ELR (cell line): ENCODE measurements at places on chromosomes 5 and 9.

DNA sequence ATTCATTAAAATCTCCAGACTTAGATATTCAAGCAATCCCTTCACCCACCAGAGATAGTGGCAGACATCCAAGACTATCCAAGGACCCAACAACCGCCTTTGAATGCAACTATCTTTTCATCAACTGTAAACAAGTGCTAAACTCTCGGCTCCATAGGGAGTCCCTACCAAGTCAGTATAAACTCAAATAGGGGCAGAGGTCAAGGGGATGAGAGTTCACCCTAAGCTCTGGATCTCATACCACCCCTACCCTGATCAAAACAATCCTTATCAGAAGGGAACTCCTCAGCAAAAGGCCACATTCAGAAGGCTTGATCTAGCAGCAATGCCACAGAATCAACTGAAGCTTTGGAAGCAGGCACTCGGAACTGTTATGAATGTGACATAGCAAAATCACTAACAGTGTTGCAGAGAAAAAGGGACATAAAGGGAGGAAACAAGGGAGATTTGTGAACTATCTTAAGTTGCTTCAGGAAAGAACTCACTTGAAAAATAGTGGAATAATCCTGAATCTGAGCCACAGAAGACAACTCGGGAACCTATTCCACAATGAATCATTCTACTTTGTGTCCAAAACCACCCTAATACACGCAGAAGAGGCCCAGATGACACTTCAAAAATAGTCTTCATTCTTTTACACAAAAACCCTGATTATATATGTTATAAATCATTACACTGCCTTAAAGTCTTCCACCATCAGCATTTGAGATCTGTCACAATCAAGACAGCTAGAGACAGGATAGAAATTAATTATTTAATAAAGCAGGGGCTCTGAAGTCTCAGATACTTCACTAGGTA is 49.8 kb downstream of the NR6A1 start:
- DNase-seq = peak; percentile 63

DNA sequence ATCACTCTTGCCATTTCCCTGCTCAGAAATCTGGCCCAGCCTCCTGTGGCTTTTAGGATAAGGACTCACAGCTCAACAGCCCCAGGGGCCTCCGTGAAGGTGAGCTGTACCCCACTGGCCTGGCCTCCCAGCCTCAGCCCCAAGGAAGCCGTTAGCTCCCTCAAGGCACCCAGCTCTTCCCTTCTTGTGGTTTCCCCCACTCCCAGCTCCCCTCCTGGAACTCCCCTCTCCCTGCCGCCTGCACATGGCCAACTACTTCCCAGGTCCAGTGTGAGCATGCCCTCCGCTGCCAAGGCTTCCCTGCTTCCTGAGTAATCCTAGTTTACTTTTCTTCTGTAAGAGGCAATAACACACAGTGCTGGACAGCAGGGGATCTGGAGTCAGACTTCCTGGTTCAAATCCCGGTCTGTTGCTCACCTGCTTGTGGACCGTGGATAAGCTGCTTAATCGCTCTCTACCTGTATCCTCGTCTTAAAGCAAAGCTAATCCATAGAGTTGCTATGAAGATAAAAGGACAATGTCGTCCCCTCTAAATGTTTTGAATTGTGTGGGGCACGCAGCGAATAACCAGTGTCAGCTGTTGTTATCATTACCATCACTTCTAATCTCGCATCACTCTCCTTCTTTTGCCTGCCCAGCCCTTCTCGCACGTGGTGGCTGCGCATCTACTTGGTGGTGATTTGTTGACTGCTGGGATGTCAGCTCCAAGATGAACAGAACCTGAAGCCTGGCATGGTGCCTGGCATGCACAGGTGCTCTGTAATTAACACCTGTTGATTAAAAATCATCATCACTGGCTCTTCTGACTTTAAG is 86.6 kb downstream of the C5orf15 start:
- DNase-seq = no peak

- DNase-seq = no peak
Observed at GRCh38 chr9:13674926-13675637, 395.6 kb upstream of the MPDZ start.

DNA sequence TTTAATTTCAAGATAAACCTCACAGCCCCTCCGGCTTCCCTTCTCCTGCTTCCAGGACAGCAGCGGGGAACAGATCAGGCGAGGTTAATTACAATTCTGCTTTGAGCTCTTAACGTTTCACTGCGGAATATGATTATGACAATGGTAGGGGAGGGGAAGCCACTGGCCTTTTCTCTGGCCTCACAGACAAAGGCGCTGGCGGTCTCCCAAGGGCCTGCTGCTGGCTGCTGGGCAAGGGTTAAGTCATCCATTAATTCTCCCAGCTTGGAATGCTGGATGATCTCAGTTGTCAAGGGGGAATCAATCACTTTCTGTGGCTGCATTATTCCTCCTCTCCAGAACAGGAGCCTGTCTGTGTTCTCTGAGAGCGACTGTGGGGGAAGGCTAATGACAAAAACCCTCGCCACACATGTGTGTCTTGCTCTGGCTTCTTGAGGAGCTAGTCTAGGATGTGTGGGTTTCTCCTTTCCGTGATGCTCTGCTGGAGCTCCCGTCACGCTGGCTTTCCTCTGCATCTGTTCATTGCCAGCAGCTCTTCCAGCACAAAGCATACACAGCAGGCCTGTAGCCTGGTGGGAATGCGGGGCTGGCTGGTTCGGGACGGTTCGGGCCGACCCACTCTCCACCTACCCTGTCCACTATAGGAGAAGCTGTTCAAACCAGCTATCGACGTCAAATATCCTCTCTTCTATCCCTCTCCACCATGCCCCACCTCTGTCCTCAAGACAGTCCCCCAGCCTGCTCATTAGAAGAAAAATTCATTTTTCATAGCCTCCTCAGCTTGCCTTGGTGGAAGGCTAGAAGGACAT is 82.8 kb downstream of the DCP2 start:
- DNase-seq = no peak

DNA sequence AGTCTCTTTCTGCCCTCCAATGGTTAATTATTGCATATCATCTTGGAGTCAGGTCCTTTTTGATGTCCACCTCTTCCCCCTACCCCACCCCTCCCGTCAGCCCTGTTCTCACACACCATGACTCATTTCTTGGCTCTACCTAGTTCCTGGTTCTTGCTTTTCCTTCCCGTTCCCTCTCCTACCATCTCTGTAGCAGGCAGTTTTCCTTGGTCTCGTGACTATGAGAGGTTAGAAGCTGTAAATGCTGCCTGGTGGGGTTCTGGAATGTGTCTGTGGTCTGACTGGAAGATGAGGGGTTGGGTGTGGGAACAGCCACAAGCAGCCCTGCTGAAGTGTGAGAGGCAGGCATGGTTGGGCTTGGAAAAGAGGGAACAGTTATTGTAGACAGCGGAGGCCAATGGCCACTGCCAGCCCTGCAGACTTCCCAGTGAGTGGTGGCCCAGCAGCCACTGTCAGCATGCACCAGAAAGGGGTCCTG is 18.2 kb downstream of the SLC22A5 start:
- peak; percentile 99 for DNase-seq

DNA sequence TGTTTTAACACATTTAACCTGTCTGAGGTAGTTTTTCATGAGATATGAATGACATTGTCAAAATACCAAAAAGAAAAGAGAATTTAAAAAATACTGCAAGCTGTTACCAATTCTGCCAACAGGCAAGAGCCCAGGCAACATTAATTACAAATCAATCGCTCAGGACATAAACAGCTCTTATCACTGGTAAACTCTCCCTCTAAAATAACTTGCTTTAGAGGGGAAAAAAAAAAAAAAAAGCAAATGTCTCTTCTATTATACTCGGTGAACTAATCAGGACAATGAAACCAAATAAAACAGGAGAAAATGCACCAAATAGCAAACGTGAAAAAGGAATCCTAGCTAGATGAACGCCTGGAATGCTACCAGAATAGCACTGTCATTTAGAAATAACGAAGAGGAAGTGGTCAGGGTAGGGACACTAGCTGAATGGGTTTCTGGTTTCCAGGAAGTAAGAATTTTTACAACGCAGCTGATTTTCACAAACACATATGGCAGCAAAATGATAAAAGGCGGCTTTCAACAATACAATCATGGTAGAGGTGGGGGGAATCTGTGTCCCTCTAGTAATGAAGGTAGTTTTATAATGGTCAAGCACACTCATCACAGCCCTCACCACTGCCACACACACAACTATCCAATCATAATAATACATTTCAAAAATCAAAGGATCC is 94.9 kb downstream of the DENND1A start:
- peak; percentile 56 for DNase-seq

DNA sequence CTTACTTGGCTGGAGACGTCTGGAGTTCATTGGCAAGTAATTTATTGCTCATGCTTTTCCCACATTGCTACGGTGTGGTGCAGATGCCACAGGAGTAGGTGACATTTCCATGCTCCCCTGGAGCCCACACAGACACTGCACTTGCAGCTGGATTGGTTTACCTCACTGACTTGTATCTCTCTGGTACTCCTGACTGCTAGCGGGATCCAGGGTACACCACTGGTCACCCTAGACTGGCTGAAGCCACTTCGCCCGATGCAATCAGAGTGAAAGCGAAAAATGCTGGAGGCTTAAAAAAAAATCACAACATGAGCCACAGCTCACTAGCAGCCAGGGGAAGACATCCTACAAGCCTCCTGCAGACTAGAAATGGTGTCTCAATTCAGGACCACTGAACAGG is 32.6 kb upstream of the SLIT3 start:
- DNase-seq = no peak

DNA sequence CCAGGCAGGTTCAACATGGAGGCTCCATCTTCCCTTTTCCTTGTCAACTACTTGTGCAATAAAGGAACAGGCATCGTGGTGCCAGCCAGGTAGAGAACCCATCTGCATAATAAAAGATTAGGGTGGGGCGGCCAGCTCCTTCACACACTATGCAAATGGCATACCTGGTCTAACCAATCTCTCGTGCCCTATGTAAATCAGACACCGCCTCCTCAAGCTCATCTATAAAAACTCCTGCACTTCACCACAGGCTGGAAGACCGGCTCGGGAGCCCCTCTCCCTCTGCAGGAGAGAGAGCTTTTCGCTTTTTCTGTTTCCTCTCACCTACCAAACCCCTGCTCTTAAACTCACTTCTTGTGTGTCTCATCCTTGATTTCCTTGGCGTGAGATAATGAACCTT is 244.3 kb upstream of the PUM3 start:
- DNase-seq = no peak

DNA sequence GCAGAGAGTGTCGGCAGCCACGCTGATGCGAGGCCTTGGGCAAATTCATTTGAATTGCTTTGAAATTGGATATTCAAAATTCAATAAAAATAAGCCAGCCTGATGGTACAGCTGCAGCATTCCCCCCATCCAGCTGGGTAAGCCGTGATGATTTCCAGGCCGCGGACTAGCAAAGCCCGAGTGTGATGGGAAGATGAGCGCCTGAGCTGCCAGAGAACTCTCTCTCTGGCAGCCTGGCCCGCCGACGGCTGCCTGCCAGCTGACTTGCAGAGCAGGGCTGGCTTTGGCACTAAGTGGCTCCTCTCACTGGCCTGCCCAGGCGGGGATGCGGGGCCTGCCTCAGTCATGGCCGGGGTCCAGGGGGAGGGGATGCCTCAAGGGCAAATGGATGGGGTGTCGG is 268.3 kb upstream of the WWC1 start:
- DNase-seq = no peak

DNA sequence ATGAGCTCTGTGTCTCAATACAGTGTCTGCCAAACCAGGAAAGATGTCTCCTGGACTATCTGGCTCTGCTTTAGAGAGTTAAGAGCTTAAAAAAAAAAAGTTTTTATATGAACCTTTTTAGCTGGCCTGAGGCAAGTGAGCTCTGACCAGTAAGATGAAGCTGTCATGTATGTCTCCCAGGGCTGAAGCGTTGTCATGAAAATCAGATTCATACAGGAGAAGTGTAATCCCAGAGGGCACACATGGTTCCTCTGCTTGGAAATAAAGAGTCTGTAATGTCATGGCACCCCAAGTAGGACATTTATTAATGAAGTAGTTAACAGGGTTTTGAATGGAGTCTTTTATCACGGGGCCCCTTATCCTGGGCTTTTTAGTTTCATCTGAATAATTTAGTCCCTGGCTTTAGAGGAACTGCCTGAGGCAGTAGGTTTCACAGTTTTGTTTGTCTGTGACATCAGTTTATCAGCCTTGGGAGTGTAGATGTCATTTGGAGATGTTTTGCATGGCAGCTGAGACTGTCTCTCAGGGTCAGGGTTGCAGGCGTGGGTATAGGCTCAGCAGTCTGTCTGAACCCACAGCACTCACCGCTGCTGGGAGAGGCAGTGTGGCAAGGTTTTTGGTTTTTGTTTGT is 223.3 kb downstream of the DIRAS2 start:
- no peak for DNase-seq

- no peak for DNase-seq
Observed at GRCh38 chr5:36655161-36655560, 48.8 kb downstream of the SLC1A3 start.

DNA sequence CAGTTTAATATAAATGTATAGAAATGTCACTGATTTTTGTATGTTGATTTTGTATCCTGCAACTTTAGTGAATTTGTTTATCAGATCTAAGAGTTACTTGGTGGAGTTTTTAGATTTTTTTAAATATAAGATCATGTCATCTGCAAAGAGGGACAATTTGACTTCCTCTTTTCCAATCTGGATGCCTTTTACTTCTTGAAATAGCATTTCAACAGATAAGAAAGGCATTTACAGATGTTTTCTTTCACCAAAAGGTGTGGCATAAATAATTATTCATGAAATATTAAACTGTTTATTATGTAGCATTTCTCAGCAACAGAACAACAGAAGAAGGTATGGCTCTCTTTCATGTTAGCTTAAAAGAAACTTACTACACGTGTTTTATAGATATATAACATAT is 34.9 kb upstream of the NIPBL start:
- no peak for DNase-seq

DNA sequence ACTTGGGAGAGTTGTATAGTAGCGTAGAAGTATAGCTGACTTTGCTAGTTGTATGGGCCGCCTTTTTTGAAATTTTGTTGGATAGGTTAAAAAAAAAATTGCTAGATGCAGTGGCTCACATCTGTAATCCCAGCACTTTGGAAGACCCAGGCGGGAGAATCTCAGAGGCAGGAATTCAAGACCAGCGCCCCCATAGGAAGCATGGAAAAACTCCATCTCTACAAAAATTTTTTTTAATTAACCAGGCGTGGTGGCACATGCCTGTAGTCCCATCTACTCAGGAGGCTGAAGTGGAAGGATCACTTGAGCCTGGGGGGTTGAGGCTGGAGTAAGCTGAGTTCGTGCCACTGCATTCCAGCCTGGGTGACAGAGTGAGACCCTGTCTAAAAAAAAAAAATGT is 59.2 kb downstream of the SMC5 start:
- DNase-seq = peak; percentile 18

DNA sequence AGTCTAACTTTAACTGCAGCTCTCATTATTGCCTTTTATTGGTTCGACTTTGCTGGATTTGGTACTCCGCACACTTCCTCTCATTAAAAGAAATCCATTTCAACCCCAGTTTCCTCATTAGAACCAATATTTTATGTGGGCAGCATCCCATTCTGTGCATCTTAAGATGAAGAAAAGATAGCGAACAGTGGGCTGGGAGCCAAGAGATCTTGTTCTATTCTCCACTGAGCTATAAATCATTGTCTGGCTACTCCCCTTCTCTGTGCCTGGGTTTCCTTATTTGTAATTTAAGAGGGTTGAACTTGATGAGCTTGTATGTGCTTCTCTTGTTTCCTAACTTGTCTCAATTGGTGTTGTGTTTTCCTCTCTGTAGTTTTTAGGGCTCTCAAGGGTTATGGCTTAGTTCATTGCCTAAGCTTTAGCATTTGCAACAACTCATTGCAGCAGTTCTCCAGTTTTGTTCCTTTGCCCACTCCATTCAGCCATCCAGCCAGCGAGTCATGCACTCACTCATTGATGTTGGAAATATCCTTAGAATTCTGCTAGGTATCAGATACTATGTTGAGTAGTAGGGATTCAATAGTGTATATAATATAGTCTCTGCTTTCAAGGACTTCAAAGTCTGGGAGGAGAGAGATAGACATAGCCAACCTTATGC is 273.3 kb upstream of the TNC start:
- DNase-seq = no peak
